ENCODE measurements at places on chromosomes 12 and 14.

DNA sequence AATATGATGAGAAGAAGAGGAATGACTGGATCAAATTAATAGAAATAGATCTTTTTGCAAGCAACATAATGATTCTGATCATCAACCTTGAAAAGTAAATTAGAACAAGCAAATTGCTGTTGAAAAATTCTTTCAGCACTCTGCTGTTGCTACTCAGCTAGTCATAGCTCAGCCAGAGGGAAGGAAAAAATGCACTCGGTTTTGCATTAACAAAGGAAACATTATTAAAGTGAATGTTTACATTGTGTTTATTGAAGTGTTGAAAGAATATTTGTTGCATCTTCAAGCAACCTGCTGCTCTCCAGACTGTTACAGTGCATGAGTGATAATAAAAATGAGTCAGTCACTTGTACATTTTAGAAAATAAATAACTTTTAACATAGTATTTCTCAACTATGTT lies 26.5 kb downstream of the AP5M1 start:
- no peak for DNase-seq

- DNase-seq: no peak
These were observed 574 bp upstream of the CRADD start for GRCh38 chr12:93676408-93677194.

- no peak for DNase-seq
These were observed 151.1 kb upstream of the HMGA2 start for GRCh38 chr12:65673156-65673690.

DNA sequence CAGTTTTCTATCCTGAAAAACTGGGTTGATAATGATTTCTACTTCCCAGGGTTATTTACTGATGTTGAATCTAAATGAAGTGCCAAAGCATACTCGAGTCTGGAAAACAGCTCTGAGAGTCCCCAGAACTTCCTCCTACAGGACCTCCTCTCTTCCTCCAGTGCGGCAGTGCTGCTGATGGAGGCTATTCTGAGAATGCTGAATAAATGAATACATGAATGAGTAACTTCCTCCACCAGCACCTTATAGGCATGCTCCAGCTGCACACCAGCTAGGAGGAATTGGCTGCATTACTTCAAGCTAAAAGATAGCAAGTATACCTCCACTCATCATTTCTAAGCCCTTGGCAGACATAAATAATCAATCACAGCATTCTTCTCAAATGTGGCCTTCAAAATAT lies 448.8 kb upstream of the CCDC196 start:
- DNase-seq: no peak

DNA sequence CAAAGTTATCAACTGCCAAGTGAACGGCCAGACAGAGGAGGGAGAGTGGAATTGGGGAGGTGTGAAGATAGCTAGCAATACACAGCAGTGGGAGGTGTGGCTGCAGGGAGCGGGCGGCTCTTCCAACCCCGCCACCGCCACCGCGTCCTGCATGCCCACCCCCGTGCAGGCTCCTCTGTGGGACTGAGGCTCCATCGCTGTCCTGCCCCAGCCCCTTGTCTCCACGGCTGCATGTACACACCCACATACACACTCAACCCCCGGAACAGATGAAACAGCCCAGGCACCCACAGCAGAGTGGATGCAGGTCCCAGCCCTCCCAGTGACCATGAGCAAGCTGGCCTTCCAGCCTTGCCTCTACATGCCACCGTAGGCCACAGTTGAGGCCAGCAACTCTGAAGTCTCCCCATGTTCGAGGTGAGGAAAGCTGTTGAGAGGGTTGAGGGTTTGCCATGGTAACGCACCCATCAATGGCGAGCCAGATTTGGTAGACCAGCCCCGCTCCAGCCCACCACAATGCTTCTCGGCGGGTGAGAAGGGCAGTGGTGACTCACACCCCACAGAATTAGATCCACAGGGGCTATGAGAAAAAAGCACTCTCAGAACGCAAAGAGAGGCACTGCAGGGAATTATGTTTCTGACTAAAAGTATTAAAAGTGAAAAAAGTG lies 39.3 kb downstream of the PITPNM2 start:
- no peak for DNase-seq

DNA sequence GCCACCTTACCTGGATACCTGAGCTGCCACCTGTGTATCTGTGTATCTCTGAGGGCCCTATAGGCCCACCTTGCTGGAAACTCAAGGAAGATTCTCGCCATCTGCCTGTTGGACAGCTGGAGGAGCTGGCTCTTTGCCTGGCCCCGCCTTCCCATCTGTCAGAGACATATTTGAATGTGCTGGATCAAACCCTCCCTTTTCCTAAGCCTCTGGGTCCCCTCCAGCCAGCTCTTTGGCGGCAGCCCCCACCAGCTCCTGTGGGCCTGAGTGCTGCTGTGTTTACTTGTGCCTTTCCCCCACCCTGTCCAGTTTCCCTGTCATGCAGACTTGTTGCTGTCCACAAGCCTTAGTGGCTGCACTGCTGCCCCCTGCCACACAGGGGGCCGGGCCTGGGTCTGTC lies 55.9 kb upstream of the SRSF5 start:
- DNase-seq: no peak

- no peak for DNase-seq
These were observed 139.5 kb downstream of the CHST11 start for GRCh38 chr12:104596134-104596799.

- no peak for DNase-seq
These were observed 190.8 kb upstream of the TMEM132C start for GRCh38 chr12:128076188-128076587.

DNA sequence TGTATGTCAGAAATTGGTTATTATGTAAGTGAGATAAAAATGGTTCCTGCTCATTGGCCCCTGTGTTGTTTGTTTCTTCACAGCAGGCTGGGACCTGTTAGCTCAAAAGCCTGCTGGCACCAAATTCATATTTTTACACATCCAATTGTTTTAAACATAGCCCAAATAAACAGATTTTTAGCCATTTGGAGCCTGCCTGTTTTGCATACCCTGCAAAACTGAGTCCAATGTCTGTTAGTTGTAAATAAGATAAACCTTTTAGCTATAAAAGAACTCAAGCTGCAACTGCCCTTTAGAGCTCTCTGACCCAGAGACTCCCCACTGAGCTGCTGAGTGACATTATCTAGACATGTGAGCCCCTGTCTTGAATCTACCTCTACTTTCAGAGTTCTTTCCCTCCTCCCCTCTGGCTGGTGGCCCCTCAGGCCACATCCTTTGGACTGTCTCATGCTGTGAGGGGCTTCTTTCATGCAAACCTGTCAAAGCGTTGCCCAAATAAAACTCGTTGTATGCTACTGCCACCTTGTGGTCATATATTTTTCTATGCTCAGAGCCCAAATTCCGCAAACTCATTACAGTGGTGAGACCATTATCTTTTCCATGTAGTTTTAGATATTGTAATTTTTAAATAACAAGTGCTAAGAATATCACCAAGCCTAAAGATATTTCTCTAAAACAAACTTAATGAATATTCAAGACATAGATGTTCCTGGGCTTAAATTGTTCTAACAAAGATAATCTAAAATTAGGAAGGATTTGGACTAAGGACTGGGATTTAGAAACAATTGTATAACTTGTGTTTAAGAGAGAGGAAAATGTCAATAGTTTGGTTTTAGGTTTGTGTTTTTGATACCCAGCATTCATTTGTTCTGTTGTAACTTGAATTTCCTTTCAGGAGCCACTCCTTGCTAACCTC lies 337.9 kb downstream of the AACS start:
- peak; percentile 45 for DNase-seq

GRCh38 chr12:118922405-118922804 lies 58.9 kb upstream of the SRRM4 start:
- DNase-seq: no peak

DNA sequence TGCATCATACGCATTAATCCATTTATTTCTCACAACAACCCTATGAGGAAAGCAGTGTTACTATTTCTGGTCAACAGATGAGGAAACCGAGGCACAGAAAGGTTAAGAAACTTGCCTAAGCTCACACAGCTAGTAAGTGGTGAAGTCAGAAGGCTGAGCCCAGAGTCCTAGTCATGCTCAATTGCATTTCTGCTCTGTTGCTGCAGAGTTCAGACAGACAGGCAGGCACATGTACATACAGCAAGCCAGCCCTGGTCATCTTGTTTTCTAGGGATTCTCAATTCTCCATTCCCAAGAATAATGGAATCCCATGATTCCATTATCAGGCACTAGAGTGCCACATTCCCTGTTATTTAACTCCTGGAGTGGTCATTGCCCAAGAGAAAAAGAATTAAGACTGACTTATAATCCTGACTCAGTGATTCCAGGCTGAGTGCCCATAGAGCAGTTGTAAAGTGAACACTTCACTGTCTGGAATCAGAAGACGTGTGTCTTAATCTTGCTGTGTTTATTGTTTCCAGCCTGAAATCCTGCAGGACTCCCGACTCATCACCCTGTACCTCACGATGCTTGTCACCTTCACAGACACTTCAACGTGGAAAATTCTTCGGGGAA lies 10.7 kb downstream of the UBE3B start:
- no peak for DNase-seq

GRCh38 chr14:90523961-90524875 lies 127.4 kb downstream of the CALM1 start:
- no peak for DNase-seq

GRCh38 chr12:89392391-89392790 lies 40.1 kb upstream of the DUSP6 start:
- DNase-seq: no peak

GRCh38 chr14:29043737-29044136 lies 277.1 kb downstream of the FOXG1 start:
- DNase-seq: no peak

GRCh38 chr12:114430306-114430705 lies 24.4 kb upstream of the TBX5 start:
- DNase-seq: no peak

GRCh38 chr12:47251919-47252318 lies 172.2 kb upstream of the AMIGO2 start:
- DNase-seq: no peak

DNA sequence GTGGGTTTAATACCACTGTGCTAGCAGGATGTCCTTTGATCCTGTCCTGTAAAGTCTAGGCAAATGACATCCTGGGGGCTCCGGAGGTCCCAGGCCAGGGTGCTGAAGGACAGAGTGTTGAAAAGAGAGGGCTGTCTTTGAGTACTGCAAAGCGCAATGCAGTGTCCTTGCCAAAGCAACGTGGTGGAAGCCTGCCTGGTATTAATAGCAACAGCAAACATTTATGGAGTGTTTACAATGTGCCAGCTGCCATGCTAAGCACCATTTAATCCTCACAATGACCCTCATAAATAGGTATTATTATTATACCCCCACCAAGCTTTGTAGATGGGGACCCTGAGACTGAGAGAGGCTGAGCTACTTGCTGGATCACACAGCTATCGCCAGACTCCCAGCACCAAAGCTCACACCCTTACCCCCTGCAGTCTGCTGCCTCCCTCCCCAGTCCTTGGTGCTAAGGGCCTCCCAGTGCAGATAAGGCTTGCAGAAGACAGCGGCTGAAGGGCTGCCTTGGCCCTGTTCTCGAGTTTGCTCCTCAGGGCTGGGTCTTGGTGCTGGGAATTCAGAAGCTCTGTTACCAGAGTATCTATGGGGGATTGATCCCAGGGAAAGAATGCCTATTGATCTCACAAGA lies 427.7 kb downstream of the FUT8 start:
- peak; percentile 6 for DNase-seq

GRCh38 chr12:107503129-107503855 lies 182.3 kb upstream of the PWP1 start:
- no peak for DNase-seq

GRCh38 chr14:104998801-104999200 lies 13.2 kb downstream of the CLBA1 start:
- DNase-seq: no peak

GRCh38 chr12:67299526-67299925 lies 30.4 kb downstream of the CAND1 start:
- no peak for DNase-seq

Measured in K562 (cell line).